T follicular helper cell (primary cell): ENCODE measurements at places on chromosomes 16 and 17.

DNA sequence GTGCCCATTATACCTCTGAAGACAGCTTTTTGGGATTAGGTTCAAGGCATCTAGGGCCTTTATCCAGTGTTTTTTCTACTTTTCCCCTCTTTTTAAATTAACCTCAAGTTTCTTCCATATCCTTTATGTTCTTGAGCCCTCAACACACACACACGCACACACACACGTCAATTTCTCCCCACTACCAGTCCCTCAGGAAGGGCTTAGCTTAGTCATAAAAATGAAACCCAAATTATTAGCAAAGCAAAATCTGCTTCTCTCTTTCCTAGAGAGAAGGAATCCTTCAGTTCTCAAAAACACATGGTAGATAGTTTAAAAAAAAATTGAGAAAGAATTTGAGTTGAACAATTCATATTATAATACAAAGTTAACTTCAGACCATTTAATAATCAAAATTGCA is 401.1 kb downstream of the XYLT1 start:
- no peak for DNase-seq

DNA sequence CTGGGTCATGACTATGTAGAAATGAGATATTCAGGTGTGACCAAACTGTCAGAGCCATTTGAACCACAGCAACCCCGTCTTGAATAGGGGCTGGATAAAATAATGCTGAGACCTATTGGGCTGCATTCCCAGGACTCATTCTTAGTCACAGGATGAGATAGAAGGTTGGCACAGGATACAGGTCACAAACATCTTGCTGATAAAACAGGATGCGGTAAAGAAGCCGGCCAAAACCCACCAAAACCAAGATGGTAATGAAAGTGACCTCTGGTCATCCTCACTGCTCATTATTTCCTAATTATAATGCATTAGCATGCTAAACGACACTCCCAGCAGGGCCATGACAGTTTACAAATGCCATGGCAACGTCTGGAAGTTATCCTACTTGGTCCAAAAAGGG is 545.5 kb downstream of the TMEM114 start:
- no peak for DNase-seq

DNA sequence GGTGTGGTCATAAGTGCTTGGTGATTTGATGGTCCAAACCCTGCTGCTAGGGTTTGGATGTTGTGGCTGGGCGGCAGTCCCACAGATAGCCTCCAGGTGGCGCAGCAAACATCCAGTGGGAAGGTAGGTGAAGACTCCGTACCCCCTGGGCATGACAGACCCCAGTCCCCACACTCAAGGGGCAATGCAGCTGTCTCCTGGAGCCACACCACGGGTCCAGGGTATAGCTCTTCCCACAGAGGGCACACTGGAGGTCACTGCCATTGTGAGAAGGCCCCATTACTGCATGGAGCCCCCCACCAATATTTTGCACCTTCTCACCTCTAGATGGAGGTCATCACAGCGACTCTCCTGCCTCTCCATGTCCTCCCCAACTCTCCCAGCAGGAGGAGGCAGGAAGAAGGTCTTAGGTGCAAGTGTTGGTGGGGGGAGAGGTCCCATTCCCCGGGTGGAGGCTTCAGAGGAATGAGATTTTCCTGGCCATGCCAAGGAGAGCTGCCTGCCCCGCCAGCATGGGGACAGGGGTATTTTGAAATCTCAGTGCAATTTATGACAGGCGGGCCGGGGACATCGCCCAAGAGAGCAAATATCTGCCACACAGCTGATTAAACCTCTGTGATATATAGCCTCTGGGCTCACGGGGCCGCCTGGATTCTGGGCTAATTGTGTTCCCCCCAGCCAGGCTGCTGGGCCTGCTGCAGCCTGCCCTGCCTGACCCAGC is 17.1 kb upstream of the C17orf113 start:
- DNase-seq = peak; percentile 53

DNA sequence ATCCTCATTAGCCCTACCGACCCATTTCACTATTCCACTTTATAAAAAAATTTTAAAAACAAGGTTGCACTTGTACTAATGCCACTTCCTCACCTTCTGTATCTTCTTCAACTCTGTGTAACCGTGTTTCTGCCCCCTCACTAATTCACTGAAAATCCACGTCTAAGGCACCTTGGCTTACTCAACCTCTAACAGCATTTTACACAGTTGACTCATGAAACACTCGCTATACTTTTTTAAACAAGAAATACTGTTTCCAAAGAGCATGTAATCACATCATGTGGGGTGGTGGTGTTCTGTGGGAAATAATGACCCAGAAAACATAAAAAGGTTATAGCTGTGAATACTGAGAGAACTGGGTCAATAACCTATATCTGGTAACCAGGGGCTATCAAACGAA is 79.9 kb downstream of the NCOR1 start:
- no peak for DNase-seq

DNA sequence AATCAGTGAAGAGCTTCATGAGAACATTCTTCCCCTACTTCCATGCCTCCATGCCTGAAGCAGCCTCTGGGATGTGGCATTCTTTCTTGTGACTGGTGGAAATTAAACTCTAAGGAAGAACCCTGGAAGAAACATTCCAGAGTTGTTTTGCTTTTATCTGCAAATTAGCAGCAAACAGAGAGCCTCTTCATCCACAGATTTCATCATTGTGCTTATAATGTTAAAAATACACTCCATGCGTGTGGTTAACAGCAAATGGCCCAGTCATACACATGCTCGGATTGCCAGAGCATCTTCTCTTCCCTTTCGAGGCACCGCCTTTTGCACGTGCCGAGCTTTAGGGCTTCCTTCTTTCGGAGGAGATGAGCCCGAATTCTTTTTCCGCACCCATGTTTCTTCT is 411.3 kb downstream of the SNX29 start:
- DNase-seq = no peak

- no peak for DNase-seq
Measured at GRCh38 chr16:53844804-53845203, 140.8 kb downstream of the FTO start.

DNA sequence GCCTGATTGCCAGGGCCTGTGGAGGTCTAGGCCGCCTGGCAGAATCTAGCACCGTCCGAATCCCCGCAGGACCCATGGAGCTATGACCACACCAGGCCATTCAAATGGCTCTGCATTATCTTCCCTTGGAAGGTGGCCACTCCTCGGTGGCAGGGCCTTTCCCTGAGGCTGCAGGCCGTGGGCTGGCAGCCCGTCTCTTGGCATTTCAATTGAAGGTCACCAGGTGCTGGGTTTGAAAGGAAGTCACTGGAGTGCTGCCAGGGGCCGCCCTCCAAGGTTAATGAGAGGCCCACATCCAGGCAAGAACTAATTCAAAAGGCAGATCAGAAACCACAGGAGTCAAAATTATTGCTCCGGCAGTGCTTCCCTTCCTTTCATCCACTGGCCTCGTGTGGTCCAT is 27.7 kb upstream of the CACNG5 start:
- no peak for DNase-seq

DNA sequence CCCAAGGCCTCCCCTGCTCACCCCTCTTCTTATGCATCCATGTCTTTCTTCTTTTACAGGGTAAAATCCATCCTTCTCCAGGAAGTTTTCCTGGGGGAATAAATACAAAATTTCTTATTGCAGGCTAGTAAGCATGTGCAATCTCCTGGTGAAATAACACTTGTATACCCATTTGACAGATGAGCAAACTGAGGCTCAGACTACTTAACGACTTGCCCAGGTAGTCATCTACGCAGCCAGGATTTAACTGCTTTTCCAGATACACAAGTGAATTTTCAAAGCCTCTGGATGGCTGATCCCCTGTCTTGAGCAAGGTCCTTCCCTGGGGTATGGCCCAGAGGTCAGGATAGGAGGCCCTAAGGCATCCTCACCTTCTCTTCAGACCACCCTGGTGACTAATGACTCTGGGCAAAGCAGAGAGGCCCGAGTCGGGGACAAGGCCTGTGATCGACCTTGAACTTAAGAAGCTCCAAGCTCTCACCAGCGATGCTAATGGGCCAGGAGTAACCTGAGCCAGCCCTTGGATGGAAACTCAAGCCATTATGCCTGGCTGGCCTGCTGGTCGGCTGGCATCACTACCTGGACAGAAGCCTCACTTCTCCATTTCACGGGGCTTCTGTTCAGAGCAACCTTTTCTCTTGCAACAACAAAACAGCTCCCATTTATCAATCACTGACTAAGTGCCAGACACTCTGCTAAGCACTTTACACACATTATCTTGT is 33.1 kb downstream of the ZNF423 start:
- no peak for DNase-seq
